ENCODE measurements at places on chromosomes 1 and 21. TPM values are rescaled to one million over a fixed set of nuclear protein-coding genes. Genes with fewer than 3 reads are reported as not detected.

- DNase-seq, result no peak
Observed at GRCh38 chr1:171372418-171373084, 58.6 kb downstream of the FMO4 start.

DNA sequence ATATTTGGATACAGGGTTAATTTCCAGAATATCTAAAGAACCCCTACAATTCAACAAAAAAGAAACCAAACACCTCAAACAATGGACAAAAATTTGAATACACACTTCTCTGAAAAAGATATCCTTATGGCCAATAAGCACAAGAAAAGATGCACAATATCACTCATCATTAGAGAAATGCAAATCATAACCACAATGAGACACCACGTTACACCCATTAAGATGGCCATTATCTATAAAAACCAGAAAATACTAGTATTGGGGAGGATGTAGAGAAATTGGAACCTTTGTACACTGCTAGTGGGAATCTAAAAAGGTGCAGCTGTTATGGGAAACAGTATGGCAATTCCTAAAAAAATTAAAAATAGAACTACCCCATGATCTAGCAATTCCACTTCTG, 4.9 kb downstream of the ADAM30 start:
- DNase-seq, result no peak

DNA sequence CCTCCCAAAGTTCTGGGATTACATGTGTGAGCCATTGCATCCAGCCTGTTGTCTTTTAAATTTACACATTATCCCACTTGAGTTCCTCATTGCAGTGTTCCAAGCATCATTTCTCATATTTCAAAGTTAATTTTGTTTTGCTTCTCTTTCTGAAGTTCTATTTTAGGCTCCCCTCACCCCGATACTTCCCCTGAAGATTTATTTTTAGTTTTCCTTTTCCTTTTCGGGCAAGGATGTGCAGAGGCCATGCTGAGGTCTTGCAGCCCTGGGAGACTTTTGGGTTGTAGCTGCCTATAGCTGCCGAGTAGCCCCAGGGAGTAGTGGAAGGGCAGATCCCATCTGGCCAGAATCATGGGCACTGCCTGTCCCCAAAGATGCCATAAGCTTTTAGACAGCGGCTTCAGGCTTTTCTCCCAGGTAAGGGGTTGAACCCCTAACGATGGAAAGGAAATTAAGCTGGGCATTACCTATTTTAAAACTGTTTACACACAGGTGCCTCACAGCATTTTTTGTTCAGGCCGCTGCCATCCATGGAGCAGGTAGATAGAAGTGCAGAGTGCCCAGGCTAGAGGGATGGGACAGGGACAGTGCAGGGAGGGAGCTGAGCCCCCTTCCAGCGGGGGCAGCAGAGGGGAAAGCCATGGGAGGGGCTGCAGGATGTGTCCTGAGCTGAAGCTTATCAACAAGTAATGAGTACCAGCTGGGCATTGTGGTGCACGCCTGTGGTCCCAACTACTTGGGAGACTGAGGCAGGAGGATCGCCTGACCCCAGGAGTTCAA, 15.9 kb downstream of the PSEN2 start:
- DNase-seq, result no peak

SH3BGR gene
- polyA plus RNA-seq, result 2.0 TPM

DNA sequence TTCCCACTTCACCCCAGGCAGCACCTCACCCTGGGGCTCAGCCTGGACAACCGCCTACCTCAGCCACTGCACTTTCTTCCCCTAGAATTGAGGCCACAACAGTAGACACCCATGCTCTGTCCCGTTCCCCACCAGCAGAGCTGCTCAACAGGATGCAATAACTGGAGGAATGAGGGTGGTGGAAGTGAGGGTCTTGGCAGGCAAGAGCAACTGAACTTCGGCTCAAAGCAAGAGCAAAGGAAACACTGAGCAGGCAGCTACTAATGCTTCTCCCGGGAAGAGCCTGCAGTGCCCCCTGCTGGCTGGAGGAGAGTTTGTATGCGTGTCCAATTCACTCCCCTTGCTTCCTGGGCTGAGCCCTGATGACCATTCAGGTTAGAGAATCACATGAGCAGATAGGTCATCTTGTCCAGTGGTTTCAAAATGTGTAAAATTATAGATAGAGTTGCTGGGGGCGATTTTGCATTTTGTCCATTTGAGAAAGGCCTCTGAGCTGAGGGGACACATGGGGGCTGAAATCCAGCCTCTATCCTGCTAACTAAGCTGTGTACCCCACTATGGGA, 13.9 kb downstream of the NT5C1A start:
- DNase-seq, result peak; percentile 28

C1orf87 gene
- polyA plus RNA-seq, result not detected

PTGER3 gene
- not detected for polyA plus RNA-seq

OR2L13 gene
- polyA plus RNA-seq, result not detected

DNA sequence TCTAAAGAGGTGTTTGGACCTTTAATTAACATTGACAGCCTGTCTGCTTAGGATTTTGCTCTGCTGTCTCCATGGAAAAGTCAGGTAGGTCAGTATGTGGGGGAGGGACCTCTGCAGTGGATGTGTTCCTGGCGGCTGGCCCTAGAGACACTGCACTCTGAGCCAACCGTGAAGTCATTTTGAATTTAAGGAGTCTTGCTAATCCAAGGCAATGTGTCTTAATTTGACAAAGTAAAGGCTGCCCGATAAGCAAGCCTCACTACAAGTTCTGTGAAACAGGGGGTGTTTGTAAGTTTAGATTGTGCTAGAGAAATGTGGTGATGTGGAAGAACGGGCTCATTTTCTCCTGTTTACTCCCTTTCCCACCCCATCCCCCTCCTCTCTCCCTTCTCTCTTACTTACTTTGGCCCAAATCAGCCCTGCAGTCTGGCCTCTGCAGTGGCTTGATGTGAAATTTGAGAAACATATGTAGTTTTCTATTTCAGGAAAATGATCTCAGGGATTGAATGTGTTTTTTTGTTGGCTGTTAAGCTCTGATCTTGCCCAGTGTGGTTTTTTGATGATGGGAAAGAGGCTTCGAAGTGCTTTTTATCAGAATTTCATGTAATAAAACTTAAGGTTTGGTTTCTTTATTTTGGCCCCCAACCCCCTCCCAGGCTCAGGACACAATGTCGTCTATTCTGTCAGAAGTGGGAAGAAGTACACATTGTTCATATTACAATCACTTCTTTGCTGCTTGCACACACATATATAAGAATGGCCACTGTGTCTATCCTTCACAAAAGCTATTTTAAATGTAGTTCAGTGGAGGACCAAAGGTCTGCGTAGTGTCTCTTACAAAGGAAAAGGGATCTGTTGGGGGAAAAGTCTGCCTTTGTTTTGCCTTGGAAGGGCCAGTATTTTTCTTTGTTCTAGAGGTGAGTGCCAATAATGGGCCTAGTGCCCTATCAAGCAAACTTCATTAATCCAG, 96.6 kb downstream of the FGGY start:
- no peak for DNase-seq

DNA sequence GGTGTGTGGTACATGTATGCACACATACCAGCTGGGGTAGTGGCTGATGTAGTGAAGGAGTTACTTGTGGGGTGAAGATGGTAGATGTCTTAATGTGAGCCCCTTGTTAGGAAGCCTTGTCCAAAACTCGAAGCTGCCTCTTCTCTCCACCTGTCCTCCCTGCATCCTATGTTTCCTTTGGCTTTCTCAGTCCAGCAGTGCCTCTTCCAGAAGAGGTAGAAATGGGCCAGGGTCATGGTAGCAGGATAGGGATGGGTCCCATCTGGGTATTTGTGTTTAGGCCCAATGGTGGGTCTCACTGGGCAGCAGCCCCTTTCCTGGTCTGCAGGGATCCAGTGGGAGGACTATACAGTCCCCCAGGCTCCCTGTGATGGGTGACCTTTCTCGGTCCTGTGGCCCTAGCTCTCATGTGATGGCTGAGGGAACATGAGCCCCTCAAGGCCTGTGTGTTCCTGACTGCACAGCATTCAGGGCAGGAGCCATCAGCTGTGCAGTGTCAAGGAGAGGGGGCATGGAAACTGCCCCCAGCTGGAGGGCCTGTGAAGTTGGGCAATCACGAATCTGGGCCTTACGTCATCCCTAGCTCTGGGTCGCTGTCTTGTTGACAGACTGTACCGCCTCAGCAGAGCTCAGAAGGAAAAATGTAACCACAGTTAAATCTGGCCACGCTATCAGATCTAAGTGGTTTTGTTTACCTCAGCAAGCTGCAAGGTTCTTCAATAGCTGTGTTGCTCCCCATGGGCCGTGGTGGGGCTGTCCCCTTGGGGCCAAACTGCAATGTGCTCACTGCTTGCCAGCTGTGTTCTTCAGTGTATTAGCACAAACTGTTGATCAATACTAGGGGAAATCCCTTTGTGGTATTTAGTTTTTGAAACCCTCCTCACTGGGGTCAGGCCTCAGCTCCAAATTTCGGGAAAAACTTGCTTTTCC, 82.7 kb downstream of the NOS1AP start:
- DNase-seq, result no peak

IRF2BP2 gene
- 42.7 TPM for polyA plus RNA-seq

DNA sequence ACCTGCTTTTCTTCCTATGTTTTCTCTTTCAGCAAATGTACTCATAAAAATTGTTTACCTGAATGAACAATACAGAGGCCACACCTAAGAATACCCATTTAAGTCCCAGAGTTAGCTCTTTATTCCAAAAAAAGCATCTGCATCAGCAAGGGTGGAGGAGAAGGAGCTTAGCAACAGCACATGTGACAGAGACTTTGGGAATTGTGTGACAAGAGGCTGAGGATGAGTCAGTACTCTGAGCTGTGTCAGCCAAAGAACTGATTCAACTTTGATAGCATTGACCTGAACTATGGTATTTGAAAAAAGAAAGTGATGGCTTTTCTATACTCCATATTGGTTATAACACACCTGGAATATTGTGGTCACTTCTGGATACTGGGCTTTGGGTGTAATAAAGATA, 162.7 kb downstream of the ZNF648 start:
- no peak for DNase-seq

S100A5 gene
- 0.57 TPM for polyA plus RNA-seq

- DNase-seq, result no peak
Observed at GRCh38 chr1:17516303-17517214, 22.9 kb upstream of the ARHGEF10L start.

- DNase-seq, result peak; percentile 57
Observed at GRCh38 chr1:9687120-9687873, 35.8 kb downstream of the PIK3CD start.

DNA sequence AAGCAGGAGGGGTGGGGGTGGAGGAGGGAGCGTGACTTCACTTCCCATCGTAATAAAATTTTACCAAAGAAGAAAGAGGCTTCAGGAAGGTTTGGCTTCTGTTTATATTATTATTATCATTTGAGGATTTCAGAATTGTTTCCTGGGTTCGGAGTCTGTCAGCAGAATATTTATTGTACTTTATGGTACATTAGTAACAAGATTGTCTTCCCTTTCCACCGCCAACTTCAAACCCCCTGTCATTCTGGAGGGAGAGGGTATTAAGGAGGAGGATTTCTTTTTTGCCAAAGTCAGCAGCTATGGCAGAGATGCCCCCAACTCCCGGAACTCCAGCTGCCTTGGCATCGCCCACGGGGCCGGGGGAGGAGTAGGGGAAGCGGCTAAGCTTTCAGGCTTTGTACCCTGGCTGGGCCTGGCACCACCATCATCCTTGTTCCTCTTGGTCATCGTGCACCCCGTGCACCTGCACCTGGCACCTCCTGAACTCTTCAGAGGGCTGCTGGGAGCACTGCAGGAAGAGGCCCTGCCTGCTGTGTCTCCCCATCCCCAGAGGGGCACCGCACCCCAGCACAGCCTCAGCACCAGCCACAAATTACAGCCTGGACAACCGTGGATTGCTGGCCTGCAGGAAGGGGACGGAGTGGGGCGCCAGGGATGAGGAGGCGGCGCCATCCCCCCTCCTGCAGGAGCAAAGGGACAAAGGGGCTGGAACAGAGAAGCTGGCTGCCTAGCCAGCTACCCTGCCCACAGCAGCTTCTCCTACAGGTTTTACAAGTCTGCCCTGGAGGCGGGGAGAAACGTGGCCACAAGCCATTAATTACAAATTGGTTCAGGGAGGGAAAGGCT, 24.0 kb upstream of the PAX7 start:
- DNase-seq, result no peak

DNA sequence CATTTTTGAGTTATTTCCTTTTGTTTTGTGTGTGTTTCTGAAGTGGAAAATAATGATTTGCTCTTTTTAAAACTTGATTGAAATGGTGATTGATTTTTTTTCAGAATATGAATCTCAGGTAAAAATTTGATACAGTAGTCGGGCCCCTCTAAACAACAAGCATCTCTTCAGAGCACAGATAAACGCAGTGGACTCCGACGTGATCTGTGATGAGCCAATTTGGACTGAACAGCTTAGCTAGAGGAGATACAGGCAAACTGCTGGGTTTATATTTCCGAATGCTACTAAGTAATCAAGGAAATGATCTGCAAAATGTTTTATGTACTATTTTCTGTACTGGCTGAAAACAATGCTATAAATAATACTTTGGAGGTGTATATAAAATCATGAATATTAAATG, 705.7 kb upstream of the RGS18 start:
- no peak for DNase-seq

ABCA4 gene
- 0.05 TPM for polyA plus RNA-seq

DNA sequence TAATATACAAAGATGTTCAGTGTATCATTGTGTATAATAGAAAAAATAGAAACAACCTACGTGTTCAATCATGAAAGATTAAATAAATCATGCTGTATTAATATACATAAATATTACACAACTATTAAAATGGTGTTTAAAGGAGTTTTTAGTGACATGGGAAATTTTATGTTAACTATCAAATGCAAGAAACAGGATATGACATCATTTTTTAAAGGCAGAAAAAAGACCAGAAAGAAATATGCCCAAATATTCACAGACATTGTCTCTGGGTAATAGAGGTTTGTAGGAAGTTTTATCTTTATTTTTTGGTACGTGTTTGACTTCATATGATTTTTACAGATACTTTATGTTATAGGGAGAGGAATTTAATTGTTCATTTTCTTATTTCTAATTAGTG, 34.0 kb downstream of the NPHS2 start:
- DNase-seq, result no peak

DNA sequence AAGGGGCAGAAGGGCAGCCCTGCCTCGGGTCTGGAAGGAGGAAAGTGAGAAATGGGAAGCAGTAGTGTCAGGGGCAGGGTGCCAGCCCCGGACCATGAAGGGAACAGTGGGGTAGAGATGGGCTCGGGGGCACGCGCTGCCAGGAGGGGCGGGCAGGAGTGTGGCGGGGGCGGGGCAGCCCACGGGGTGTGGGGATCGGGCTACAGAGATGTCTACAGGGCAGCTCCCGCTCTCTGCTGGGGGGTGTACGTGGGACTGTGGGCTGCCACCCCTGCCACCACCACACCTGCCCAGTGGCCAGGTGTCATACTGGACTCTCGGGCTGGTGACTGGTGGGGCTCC, 7.4 kb downstream of the ARHGEF16 start:
- no peak for DNase-seq

SDC3 gene
- 8.4 TPM for polyA plus RNA-seq

DNA sequence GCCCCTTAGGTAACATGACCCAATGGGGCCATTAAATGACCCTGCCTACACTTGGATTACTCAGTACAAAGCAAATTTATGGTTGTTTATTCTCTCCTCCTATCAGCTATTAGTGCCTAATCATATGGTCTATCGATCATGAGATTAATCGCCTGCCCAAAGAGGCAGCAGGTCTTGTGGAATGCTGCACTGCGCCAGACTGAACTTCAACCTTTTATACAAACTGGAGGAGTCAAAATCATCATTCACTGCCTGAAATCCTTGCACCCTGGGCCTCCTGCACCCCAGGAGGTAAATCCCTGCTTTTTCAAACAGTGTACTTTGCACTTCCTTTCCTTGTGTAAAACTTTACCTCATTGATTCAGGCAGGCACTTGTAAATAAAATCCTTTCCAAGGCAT, 69.7 kb downstream of the NFIA start:
- no peak for DNase-seq

GRCh38 chr1:151713874-151714273, 2.7 kb downstream of the CELF3 start:
- no peak for DNase-seq

RHCE gene
- polyA plus RNA-seq, result not detected

GRCh38 chr21:35398346-35398982, 349.4 kb upstream of the RUNX1 start:
- no peak for DNase-seq
